MCF 10A (cell line): ENCODE measurements at places on chromosomes 4 and X.
A peak's percentile ranks its signal among the peaks of the same experiment; 100 is the strongest.

DNA sequence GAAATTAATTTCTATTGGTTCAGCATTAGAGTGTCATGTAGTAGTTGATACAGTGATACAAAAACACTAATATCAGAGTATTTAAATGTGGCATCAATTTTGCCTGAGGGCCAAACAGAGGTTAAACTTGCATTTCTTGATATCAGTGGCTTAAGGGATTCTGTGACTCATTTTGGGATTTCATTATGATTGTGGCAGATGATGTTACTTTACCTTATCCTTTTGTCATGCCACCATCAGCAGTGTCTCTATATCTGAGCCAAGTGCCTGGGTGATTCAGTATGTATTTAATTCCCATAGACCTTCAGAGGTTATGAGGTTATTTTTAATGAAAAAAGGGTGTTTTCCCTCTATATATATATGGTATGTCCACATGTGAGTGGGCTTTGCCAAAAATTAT lies 582.9 kb downstream of the ADGRL3 start:
- peak; percentile 4 for DNase-seq

GRCh38 chr4:2064276-2064991 lies 5.3 kb downstream of the NAT8L start:
- no peak for DNase-seq

DNA sequence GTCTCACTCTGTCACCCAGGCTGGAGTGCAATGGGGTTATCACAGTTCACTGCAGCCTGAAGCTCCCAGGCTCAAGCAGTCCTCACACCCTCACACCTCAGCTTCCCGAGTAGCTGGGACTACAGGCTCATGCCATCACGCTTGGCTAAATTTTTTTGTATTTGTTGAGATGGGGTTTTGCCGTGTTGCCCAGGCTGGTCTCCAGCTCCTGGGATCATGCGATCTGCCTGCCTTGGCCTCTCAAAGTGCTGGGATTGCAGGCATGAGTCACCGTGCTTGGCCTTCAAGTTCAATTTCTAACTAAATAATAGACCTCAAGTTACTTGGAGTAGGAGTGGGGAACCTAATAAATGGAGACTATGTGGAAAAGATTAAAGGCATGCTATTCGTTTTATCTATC lies 48.9 kb downstream of the MND1 start:
- DNase-seq: peak; percentile 54

- peak; percentile 47 for DNase-seq
Observed at GRCh38 chr4:85402371-85402770, 72.6 kb upstream of the ARHGAP24 start.

GRCh38 chr4:73606465-73606974 lies 13.7 kb downstream of the RASSF6 start:
- no peak for DNase-seq

DNA sequence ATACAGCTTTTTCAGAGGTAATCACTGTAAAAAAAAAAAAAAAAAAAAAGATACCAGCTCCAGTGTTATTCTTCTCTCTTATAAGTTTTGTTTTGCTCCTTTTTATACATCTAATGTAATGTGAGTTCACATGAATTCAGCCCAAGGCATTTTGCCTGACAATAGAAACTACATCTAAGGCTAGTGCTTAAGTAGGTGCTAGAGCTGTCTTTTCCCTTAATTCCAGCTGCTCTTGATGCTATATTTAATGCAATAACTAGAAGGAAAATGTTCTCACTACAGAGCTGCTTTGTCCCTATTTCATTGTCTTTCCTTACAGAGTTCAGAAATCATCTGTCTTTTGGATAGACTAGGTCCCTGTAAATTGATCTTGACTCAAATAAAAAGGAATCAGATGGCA lies 150.1 kb downstream of the NAA11 start:
- DNase-seq: no peak

GRCh38 chrX:23952984-23953907 lies 45.4 kb downstream of the CXorf58 start:
- no peak for DNase-seq

DNA sequence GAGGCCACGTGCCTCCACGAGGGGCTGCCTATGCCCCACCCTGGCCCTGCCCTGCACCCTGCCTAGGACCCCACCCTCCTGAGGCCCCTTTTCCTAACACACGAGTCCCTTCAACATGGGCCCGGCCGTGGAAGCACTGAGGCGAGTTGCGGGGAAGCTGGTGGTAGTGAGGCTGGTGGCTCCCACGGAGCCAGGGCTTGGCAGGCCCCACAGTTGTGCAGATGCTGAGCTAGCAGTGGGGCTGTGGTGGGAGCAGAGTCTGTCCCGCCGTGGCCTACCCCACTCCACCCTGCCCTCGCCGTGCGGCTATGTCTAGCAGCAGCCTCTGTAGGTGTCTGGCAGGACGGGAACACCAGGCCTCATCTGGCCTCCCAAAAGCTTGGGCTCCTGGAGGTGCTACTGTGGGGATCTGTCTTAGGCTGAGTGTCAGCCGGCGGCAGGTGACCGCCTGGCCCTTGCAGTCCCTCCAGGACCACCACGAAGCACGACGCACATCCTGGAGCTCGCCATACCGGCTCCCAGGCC lies 18.8 kb downstream of the TACC3 start:
- DNase-seq: no peak

- DNase-seq: no peak
Observed at GRCh38 chr4:145883101-145883694, 55.4 kb downstream of the ZNF827 start.

- DNase-seq: no peak
Observed at GRCh38 chr4:7236847-7237246, 44.5 kb downstream of the SORCS2 start.

DNA sequence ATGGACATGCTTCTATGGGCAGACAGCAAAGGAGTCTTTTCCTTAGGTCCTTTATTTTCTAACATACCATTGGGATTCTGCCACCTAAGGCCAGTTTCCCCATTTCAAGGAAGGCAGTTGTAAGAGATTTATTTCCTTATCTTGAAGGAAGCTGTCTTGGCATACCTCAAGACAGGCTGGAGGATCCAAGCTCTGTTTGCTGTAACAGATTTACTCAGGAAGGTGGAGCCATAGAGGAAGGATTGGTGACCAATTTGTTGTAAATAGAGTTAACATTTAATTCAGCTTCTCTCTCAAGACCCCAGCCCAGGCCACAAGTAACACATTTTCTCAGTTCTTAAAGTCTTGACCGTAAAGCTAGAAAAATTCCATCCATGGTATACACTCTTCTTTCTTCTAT lies 131.6 kb upstream of the TENM3 start:
- no peak for DNase-seq

GRCh38 chr4:41207291-41207831 lies 7.0 kb downstream of the APBB2 start:
- peak; percentile 71 for DNase-seq

DNA sequence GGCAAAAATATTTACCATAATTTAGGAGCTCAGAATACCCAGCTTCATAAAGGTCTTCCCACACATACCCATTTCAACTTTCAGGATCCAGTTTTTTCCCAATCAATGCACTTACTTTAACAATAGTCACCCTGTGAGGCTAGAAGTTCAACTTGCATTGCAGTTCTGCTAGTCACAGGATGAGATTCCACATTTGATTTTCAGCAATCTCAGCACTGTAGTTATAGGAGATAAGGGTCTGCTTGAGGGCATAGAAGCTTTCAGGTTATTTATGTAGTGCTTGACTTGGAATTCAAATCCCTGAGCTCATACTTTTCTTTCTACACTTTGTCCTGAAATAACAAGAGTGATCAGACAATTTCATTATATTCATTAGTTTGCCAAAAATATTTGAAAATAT lies 78.3 kb upstream of the IL2 start:
- no peak for DNase-seq

DNA sequence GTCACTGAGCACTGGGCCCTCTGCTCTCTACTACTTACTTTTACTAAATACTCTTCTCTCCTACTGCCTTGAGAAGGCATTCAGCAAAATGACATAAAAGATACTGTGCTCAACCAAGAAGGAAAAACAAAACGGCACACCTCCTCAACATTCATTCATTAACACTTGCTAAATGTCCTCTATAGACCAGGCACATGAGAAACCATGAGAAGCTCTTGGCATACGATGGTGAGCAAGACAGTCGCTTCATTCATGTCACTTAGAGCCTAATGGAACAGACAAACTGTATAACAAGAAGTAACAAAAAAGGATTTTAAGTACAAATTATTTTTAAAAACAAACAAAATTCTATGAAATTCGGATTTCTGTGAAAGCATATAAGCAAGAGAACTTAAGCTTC lies 38.7 kb downstream of the COL25A1 start:
- DNase-seq: no peak

- DNase-seq: no peak
Observed at GRCh38 chr4:183830438-183830985, 74.6 kb upstream of the STOX2 start.

GRCh38 chrX:107000013-107000515 lies at the start of gene MORC4:
Gene MORC4 (minus strand): TSS chrX:107000212. CDS start chrX:106999969, 243 bp downstream.
- DNase-seq: peak; percentile 86

DNA sequence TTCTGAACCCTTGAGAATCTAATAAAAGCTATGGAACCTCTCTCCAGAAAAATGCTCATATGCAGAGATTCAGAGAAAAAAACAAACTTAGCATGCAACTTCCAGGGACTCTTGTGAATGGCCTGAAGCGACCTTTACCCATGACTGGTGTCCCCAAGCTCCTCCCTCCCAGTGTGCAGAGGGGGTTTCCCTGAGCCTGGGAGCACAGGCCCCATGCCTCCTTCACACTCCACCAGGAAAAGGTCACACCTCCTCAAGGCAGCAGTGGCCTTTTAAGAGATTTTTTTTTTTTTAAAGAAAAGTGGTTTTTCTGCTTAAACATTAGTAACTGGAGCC lies 13.3 kb upstream of the UBA6 start:
- no peak for DNase-seq

DNA sequence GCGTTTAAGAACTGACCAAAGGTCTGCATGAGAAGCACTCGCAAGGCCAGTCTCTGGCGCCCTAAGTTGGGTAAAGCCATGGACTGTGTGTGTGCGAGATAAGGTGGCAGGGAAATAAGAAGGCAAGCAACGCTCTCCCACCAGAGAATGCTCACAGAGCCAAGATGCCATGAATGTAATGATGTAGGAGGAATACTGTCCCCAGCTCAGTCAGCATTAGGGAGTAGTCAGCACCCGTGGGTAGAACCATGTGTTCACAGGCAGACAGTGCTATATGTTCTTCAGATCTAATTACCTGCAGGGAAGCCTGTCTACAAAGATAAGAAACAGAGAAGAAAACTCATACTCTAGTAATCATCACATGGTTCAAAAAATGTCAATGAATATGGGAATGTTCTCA lies 68.8 kb downstream of the SEC24D start:
- no peak for DNase-seq

- no peak for DNase-seq
Observed at GRCh38 chrX:38561951-38562719, 793 bp downstream of the TSPAN7 start.

DNA sequence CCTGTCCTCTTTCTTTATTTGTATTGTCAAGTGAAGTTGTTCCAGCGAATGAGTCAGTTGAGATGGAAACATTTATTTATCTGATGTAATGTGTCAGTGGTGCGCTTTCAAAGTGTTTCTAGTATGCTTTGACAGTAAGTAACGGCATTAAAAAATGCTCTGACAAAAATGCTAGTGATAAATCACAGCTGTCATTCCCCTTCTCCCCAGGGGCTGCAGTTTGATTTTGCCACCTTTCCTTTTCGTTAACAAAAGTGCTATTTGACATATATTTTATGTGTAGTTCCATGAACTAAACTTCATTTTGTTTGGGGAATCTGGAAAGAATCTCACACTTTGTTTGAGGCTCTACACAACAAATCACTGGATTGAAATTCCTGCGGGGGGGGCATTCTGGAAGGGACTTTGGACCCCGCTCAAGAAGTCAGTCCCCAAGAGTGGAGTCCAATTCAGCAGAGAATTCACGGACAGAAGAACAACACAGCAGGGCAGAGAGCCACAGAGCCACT lies 7.6 kb upstream of the TBC1D19 start:
- DNase-seq: peak; percentile 7

DNA sequence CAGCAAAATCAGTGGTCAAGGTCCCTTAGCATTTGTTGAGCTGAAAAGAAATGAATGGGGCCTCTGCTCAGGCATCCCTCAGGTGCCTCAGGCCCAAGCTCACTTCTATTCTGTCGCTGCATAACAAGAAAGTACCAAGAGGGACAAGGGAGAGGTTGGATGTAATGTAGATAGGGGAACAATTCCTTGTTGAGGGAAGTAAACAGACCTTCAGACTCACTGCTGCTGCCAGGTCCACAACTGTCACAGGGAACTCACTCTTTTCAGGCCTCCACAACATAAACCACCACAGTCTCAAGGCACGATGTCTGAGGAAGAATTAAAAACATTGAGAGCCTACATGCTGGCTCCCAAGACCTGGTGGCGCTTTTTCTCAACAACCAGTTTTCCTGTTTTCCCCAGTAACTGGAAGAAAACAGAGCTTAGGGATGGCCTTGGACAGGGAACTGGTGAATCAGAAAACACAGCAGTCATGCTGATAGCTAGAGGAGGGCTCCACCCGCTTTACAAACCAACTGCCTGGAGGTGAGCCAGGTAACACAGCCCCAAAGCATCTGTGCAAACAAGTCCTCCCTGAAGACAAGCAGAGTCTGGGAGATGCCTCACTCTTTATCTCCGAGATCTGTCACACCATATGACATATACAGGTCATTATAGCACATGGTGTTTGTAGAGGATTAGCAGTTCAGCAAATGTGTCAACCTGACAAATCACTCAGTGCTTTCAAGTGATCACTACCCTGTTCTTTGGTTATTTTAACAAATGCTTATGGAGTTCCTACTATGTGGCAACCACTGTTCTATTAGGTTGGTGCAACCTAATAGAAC lies 14.3 kb upstream of the AWAT1 start:
- peak; percentile 13 for DNase-seq

GRCh38 chrX:24260842-24261550 lies 52.9 kb downstream of the SUPT20HL2 start:
- no peak for DNase-seq

GRCh38 chr4:105126311-105127169 lies 20.1 kb upstream of the TET2 start:
- no peak for DNase-seq

- DNase-seq: peak; percentile 30
Observed at GRCh38 chrX:111006116-111006515, 89.9 kb upstream of the PAK3 start.

GRCh38 chr4:126144543-126145237 lies 829.9 kb downstream of the FAT4 start:
- no peak for DNase-seq

DNA sequence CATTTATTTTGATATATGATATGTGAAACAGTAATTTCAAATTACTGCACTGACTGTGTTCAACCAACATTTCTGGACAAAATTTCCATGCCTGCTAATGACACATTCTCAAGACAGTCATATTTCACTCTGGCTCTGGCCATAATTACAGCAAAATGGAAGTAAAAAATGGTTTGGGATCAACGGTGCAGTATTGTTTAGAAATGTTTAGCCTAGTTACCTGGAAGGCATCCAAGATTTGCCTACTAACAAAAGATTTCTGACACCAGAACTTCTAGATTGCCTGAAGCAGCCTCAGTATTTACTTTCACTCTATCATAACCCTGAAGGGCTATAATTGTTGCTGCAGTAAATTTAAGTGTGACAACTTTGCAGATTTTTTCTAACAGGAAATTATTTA lies 416.3 kb downstream of the PCDH10 start:
- peak; percentile 62 for DNase-seq
